Vagina (tissue), 2 donors: ENCODE measurements at places on chromosomes 1 and 21. TPM values are rescaled to one million over a fixed set of nuclear protein-coding genes. Genes with fewer than 3 reads are reported as not detected.

DNA sequence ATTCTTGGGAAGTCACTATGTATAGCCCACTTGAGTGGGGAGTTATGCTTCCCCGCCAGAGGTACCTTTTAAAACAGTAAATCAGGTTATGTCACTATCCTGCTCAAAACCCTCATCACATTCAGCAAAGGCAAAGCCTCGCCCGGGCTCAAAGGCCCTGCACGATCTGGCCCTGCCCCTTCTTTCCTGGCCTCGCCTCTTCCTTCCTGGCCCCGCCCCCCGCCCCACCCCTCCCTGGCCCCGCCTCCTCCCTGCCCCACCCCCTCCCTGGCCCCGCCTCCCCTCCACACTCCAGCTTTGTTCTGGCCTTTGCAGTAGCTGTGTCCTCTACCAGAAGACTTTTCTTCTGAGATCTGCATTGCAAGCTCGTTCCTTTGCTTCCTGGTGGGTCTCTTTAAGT, 6.6 kb downstream of the LDLRAD2 start:
- no peak for DNase-seq
- H3K4me3 ChIP-seq: no peak overlapping the region
- H3K36me3 ChIP-seq: peaks cover 4% of the 10 kb centered on the region
- no peak overlapping the region for H3K27ac ChIP-seq

DNA sequence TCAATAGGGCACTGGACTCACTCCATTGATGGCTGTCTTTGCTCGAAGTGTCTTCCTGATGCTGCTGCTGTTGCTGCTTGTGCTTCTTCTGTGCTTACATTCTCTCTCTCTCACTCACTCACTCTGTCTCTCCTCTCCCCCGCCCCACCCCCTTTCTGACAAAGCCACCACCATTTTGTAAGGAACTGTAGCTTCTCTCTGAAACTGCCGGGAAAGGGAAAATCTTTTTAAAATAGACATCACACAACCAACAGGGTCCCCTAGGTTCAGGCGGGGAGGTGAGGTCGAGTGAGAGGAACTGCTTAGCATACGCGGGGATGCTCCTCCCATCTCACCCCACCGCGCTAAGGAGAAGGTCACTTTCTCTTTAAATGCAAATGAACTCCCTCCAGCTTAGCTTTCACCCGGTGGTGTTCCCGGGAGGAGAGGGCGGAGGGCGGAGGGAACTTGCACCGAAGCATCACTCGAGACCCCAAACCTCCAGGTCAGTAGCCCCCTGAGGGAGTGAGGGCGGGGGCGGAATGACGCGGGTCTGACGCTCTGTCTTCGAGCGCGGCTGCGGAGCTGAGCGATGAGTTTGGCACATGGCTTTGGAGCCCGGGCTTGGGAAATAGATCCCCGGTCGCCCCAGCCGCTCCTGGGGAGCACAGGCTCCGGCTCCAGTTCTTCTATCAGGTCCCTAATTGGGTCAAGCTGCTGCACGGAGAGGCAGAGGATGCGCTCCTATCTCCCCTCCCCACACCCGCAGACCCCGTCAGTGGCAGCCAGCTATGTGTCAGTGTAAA, at the start of gene CCDC28B:
Gene CCDC28B (plus strand): TSS at position 370 of the 785 bp plus-strand sequence. CDS start 1,341 bp downstream, outside the sequence.
- no peak for DNase-seq
- H3K4me1 ChIP-seq: peaks cover 28% of the 10 kb centered on the region
- no peaks in the 10 kb centered on the region for H3K36me3 ChIP-seq
- H3K4me3 ChIP-seq: peak within 1 kb of the TSS; percentile 49
- H3K27me3 ChIP-seq: no peaks in the 10 kb centered on the region

- no peaks in the 10 kb centered on the region for H3K4me1 ChIP-seq
- H3K27ac ChIP-seq: no peak overlapping the region
- no peak overlapping the region for H3K4me3 ChIP-seq
Measured at GRCh38 chr1:217813031-217813430, 181.9 kb downstream of the SPATA17 start.

GPR52 gene
- 2.7 TPM for total RNA-seq

PTPN7 gene
- 7.9 TPM for total RNA-seq

DNA sequence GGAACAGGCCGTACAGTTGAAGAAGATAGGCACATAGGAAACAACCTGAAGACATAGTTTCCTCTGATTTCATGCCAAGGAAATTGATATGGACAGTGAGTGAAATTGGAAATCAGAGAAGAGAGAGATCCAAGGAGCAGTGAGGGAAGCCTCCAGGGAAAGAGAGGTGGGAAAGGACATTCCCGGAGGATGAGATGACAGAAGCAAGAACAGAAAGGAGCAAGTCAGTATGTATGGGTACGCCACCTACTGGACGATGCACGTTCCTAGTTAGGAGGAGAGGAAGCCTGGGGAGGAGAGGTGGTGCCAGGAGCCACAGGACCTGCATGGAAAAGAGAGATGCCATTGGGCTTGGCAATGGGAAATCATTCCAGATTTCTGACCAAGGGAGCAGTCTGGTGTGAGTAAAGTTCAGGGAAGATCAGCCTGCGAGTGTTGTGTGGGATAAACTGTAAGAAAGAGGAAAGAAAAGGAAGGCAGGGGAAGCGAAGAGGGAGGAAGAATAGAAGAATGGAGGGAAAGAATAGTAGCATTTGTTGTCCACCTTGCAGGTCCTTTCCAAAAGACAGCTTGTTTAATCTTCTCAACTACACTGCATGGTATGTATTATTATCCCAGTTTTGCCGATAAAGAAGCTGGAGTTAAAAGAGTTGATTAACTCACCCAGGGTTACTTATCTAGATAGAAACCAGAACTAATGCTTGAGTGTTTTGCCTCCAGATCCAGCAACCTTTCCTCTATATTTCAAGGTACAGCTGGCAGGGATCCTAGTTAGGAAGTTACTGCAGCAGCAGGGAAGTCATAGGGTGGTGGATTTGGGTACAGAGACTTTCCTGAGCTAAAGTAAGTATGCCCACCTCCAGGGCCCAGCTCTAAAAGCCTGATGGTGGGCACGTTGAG, 27.4 kb downstream of the C1orf116 start:
- H3K36me3 ChIP-seq: no peaks in the 10 kb centered on the region
- no peak overlapping the region for H3K4me3 ChIP-seq
- no peaks in the 10 kb centered on the region for H3K27me3 ChIP-seq
